CD4-positive, alpha-beta T cell treated with Interleukin-1 beta for 1 hour (primary cell): ENCODE measurements at places on chromosomes 7 and 10.

- DNase-seq, result no peak
Measured at GRCh38 chr7:29328811-29329210, 134.2 kb downstream of the CHN2 start.

DNA sequence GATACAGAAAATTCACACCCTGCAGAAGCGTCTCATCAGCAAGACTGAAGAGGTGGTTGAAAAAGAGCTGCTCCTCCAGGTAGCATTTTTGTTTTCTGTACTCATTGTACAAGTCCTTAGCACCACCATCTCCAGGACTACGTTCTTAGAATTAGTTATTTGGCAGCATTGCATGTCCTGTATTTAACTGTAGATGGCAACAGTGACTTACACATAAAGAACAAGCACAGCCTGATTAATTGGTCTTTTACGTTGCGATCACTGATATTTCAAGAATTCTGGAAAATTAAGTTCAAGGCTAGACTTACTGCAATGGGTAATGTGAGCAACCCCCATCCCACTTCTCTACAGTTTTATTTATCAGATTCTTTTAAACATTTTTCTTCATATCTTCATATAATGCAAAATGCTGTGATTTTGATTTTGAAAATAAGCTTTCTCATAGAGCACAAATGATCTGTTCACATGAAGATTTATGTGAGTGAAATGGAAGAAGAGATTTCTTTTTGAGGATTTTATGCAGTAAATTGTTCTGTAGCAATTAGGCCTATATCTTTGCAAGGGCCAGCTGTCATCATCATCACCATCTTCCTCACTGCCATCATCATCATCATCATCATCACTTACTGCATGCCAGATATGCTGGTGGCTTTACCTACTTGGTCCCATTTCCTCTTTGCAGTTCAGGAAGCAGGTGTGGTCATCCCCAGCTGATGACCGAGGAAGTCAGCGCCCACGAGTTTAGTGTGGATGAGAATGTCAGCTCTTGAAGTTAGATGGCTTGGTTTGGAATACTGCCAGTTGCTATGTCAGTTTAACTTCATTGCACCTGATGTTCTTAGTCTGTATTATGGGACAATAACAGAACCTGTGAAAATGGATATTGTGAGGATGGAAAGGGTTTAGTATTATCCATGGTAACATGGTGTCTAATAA is 53.4 kb downstream of the CFAP58 start:
- DNase-seq, result no peak

DNA sequence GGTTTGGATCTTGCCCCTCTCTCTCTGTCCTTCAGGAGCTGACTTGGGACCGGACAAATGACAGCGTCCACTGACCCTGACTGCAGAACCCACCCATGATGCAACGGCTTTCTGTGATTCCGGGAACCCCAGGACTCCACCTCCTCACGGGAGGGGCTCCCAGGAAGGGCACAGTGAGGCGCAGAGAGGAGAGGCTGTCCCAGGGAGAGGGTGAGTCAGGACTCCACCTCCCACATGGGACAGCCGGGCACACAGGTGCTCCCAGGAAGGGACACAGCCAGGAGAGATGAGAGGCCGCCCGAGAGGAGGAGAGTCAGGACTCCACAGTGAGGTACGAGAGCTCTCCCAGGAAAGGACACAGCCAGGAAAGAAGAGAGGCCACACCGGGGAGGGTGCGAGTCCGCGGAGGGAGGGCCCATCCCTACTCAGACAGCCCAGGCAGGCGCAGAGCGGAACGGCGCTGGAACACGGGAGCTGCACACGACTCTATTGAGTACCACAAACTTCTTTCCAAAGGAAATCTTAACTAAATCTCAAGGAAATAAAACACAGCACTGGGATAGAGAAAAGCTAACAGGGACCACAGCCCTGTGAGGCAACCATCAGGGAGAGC is 162.5 kb downstream of the MAD1L1 start:
- DNase-seq, result no peak

- DNase-seq, result no peak
Measured at GRCh38 chr7:27153526-27153925, 1.1 kb upstream of the HOXA3 start.

DNA sequence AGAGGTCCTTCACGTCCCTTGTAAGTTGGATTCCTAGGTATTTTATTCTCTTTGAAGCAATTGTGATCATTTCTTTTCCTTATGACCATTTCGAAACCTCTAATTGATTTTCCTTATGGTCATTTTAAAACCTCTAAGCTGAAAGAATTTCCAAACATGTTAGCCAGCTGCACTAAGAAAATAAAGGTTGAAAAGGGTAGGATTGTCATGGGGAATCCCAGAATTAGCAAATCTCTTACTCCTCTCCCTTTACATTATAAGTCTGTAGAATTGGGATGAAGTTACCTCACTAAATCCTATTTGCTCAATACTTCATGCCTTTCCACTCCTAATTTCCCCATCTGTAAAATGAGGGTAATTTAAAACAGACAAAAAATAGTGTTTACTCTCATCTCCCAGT is 79.5 kb downstream of the FAM185A start:
- no peak for DNase-seq

DNA sequence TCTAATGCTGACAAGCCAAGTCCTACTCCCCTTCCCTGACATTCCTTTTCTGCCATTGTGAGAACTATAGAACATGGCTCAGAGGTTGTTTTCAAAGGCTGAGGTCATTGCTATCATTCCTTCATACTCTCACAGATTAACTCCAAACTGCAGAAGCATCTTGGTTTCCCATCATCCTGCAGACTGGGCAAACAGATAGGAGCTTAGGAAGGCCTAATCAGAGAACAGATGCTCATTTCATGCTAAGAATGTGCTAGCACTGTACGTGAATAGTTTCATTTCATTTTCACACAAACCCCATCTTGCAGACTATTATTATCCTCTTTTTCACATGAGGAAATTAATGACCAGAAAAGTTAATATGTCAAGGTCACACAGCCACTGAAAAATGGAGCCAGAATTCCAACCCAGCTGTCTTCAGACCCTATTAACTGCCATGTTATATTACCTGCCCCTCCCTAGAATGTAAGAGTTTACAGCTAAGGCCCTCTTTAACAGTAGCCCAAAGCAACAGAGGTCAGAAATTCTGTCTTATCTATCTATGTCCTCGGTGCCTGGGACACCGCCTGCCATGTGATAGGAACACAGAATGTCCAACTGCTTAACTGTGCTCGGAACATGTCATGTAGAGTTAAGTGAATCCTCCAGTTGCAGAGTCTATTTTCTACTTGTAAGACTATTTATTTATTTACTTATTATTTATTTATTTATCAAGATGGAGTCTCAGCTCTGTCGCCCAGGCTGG is 2.9 kb upstream of the LCOR start:
- DNase-seq, result no peak

GRCh38 chr10:71598621-71599055 is 120.9 kb downstream of the C10orf105 start:
- peak; percentile 20 for DNase-seq

- no peak for DNase-seq
Measured at GRCh38 chr10:116738339-116738738, 4.0 kb downstream of the HSPA12A start.
